ENCODE measurements at places on chromosomes 2 and 18.

GRCh38 chr2:101627285-101628029, 70.0 kb upstream of the MAP4K4 start:
- DNase-seq: peak; percentile 82

- DNase-seq: no peak
These were observed 37.6 kb downstream of the NXPH2 start for GRCh38 chr2:138742441-138743057.

- no peak for DNase-seq
These were observed 151.6 kb upstream of the MSH6 start for GRCh38 chr2:47631306-47631705.

DNA sequence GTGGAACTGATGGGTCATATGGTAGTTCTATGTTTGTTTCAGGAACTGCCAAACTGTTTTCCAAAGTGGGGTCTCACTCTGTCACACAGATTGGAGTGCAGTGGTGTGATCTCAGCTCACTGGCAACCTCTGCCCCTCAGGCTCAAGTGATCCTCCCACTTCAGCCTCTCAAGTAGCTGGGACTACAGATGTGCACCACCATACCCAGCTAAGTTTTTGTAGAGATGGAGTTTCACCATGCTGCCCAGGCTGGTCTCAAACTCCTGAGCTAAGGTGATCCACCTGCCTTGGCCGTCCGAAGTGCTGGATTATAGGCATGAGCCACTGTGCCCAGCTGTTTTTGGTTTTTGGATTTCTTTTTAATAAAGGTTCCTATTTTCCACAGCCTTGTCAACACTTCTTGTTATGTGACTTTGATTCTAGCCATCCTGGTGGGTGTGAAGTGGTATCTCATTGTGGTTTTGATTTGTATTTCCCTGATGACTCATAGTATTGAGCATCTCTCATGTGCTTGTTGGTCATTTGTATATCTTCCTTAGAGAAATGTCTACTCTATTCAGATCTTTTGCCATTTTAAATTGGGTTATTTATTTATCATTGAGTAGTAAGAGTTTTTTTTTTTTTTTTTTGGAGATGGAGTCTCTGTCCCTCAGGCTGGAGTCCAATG, 22.8 kb downstream of the NPC1 start:
- peak; percentile 90 for DNase-seq

DNA sequence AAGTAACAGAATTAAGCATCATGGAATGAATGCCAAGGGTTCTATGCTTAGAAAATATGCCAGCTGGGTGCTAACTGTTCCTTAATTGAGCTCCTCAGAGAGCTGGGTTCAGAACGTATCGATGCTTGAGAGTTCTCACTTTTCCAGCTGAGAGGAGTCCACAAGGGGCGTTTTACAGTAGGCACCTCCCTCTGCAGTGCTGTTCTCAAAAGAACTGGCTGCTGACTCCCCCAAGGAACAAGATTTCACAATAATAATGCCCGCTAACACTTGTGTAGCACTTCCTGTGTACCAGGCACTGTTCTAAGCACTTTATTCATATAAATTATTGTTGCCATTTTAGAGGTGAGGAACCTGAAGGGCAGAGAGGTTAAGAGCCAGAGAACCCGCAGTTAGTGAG, 18.1 kb upstream of the TMEM237 start:
- DNase-seq: peak; percentile 19

- DNase-seq: no peak
These were observed 7.8 kb downstream of the ANTXR1 start for GRCh38 chr2:69020496-69021426.

GRCh38 chr18:75506913-75507312, 79.4 kb upstream of the SMIM21 start:
- DNase-seq: no peak

DNA sequence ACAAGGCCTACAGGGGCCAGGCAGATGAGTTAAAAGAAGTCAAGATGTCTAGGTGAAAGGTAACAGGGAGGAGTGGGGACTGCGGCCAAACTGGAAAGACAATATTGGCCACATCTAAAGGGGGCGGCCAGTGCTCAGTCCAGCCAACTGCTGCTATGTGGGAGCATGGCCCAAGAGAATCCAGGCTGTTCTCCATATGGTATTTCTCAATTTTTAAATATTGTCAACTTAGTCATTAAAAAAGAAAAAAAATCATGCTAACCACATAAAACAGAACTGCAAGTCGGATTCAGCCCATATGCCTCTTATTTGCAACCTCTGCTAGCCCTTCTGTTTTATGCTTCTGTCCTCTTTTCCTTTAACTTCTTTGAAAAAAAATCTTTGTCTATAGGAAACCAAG, 14.8 kb downstream of the TRABD2A start:
- no peak for DNase-seq

DNA sequence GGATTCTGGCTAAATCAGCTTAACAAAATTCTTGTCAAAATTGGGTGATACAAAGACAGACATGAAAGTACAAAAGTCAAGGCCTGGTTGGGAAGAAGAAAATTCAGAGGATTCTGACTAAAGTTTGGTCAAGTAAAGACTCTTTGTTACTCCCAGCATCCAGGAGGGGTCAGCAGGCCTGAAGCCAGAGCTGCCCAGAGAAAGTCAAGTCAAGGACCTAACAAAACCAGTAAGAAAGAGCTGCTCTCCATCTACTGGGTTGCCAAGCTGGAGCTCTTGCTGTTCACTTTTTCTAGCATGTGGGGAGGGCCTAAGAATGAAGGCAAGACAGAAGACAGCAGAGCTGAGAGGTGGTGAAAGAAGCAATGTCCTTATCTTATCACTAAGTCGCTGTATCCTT, 143.3 kb downstream of the C1D start:
- no peak for DNase-seq

DNA sequence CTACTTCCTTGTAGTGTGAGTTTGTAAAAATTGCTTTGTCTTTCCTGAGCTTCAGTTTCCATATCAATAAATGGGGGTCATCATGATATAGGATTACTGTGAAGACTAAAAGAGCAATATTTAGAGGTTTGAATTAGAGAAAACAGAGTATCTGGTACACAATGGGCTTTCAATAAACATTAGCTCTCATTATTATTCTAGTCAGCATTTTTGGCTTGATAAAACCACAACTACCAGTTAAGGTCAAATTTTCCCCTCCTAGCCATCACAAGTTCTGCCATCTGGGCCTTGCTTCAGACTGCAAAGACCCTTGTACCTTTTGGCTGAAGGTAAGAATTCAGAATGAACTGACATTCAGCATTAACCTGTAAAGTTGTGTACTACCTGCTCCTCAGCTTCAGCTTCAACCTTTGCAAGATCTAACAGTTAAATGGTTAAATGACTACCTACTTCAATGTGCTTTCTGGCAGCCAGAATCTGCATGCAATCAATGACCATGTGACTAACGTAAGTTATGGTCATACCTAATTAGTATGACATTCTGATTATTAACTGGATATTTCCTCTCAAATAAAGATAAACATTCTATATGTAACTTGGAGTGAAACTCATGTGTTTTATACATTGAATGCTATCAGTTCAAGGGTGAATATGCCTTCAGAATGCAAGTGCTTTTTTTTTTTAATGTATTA, 52.7 kb upstream of the FRZB start:
- no peak for DNase-seq

All from suppressor macrophage treated with lipopolysaccharide for 1 hour (primary cell).